Kasumi-1 (cell line): ENCODE measurements at places on chromosomes 11 and 22.

DNA sequence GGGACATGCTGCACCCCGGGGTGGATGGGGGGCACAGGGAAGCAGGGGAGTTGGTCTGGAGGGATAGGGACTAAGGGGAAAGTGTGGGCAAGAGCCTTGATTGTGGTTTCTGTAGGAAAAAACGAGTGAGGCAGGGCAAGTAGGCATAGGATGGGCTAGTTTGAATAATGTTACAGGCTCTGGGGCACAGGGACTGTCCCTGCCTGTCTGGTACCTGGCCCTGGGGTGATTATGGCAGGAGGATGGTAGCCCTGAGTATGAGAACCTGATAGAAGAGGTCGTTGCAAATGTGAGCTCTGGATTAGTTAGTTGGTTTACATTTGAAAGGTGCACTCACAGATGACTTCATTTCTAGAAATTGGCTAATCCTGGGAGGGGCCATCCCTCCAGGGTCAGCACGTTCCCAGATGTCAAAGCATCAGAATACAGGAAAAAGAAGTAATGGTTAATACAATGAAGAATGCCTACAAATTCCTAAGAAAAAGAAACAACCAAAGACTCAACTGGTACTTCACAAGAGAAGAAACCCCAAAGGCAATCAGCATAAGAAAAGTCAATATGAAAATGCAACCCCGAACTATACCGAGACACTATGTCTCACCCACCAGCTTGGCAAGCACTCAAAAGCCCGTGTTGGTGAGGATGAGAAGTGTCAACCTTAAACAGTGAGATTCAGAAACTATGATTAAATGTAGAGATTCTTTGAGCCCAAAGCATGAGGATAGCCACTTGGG lies 11.3 kb upstream of the SMIM38 start:
- DNase-seq: no peak

DNA sequence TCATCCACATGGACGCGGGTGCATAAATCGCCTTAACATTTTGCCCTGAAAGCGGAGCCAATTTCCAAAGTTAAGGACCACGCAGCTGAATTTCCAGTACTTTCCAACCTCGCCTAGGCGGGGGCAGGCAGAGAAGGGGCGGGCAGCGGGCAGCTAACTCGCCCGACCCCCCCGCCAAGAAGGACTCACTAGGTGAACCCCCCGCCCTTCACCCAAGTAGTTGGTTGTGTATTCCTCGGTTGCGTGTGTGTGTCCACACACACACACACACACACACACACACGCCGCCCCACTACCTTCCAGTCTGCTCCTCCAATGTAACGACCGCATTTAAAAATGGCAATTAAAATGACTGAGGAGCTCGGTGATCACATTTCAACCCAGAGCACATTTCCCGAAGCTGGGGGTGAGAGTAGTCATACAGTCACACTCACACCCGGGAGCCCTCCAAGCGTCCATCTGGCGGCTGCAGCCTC lies 1.4 kb downstream of the TENM4 start:
- no peak for DNase-seq

GRCh38 chr22:25064894-25065560 lies 112.5 kb downstream of the KIAA1671 start:
- DNase-seq: no peak

DNA sequence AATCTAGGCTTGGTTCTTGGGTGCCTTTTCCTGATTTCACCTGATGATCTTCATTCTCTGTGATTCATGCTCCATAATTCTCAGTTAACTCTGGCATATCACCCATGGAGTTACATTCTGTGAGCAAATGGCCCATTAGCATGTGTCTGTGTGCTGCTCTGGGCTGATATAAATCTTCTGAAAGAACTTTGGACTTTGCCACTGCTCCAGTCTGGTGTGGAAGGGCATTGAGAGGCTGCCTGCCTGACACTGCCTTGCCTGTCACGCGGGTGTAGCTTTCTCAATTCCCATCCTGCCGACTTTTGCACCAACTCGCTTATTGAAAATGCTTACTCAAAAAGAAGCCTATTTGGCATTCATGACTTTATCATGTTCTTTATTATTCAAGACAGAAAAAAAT lies 42.2 kb downstream of the FAT3 start:
- DNase-seq: no peak

DNA sequence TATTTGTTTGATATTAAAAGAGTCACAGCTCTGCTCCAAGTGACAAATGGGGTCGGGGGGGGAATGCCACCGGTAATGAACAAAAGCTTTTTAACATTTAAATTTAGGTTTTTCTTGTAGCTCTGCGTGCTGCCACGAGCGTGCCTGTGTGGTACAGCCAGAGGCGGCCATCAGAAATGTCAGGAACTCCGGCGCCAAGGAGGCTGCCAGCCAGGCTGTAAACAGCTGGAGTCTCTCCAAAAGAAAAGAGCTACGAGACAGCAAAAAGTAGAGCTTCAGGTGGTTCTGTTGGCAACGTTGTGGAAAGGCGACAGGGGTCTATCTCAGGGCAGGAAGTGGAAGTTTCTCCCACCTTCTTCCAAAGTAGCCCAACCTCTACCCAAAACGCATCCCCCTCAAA lies 532.8 kb downstream of the OPCML start:
- no peak for DNase-seq

DNA sequence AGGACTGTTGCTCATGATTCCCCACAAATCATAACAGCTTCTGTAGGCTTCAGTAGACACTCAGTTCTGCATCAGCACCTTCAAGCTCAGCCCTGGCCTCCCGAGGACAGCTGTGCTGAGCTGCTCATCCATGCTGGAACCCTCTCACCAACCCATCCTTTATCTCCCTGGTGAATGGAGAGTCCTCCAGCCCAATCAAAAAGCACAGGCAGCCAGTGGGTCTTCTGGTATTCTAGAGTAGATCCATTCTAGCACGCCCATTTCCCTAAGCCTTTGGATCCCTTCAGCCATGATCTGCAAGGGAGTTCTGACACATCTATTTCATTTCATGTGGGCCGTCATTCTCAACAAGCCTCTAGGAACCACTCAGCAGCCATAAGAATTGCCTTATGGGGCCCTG lies 44.6 kb upstream of the SPATA19 start:
- DNase-seq: no peak

DNA sequence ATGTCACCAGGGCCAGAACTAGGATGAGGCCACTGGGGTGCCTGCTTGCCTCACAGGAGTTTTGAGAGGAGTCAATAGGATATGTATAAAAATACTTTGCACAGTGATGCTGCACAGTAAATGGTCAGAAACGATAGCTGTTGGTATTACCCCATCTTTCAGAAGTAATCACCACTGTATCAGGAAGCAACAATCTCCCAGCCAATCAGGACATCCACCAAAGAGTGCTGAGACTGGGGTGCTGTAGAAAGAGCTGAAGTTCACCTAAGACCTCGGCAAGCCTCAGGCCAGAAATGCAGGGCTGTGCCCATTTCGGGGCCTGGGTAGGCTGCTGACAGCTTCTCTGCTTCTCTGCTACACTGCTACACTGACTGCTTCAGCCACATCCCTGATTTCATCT lies 17.4 kb downstream of the LMO2 start:
- DNase-seq: no peak

DNA sequence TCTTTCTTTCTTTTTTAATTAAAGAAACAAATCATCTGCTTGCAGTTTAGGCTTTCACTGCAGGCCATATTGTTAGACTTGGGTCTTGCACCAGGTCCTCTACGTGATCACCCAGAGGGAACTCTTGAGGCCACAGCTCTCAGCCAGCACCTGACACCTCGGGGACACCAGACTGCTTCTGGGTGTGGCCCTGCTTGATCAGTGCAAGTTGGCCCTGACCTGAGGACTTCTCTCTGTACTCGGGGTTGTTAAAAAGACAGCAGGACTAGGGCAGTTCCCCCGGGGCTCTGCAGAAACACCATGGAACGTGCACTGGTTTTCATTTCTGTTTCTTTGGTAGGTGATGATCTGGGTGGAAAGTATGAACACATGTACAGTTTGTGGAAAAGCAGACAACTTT lies 51.2 kb upstream of the MYO18B start:
- DNase-seq: no peak

DNA sequence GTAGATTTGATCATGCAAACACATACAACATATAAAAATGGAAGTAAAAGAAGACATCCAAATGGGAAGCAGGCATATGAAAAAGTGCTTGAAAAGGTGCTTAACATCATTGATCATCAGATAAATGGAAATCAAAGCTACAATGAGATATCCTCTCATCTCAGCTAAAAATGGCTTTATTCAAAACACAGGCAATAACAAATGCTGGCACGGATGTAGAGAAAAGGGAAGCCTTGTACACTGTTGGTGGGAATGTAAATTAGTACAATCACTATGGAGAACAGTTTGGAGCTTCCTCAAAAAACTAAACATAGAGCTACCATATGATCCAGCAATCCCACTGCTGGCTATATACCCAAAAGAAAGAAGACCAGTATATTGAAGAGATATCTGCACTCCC lies 549 bp upstream of the TCN1 start:
- DNase-seq: no peak

DNA sequence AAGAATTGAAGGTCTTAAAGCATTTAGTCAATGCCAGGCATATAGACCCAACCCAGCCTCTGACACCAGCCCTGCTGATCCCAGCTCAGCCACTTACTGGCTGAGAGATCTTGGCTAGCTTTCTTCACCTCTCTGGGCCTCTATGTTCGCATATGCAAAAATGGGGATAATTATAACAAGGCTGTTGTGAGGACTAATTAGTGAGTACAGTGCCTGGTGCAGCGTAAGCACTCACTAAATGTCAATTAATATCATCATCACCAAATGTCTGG lies 10.5 kb downstream of the CHST1 start:
- no peak for DNase-seq

DNA sequence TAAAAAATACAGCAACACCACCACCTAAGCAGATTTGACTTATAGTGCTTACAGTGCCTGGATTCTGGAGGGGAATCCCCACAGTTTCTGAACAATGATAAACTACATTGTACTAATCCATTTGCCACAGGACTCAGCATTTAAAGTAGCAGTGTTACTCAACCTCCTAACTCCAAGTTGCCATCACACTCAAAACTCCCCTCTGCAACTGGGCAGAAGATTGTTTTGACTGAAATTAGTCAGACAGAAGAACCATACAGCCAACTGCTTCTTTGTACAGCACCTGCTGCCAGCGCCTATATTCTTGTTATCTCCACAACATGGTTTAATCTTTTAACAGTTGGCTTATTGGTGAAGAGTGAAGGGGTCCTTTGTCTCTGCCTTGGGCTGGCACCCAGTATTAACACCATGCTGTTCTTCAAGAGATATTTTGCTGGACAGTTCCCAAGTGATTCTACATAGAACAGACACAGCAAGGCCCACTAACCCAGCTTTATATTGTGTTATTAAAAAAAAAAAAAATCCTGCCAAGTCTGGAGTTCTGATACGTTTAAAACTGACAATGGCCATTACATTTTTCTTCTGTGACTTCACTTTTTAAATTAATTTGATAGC lies 273.2 kb downstream of the DCDC1 start:
- DNase-seq: no peak

DNA sequence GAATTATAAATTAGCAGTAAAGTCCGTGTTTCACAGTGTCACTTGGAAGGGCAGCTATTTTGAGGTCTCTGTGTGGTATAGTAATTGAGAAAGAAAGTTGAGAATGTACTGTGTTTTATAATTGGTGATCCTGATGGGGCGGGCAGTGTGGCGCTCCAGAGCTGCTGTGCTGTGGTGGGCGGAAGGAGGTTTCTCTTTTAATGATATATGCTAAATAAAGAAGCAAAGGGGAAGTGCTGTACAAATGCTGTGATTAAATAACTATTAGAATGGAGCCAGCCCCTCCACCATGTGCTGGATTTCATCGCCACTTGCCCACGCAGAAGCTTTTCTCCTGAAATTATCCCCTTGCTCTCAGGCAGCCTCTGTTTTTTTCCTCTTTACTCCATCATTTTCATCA lies 24.6 kb downstream of the ATXN10 start:
- peak; percentile 49 for DNase-seq
